ENCODE measurements at places on chromosomes 5 and 9.

GRCh38 chr5:155768332-155768731, 558.6 kb upstream of the SGCD start:
- peak; percentile 30 for DNase-seq

- DNase-seq = no peak
Measured at GRCh38 chr9:17031546-17031945, 103.3 kb upstream of the CNTLN start.

- DNase-seq = no peak
Measured at GRCh38 chr5:58998544-58998943, 415.7 kb downstream of the RAB3C start.

DNA sequence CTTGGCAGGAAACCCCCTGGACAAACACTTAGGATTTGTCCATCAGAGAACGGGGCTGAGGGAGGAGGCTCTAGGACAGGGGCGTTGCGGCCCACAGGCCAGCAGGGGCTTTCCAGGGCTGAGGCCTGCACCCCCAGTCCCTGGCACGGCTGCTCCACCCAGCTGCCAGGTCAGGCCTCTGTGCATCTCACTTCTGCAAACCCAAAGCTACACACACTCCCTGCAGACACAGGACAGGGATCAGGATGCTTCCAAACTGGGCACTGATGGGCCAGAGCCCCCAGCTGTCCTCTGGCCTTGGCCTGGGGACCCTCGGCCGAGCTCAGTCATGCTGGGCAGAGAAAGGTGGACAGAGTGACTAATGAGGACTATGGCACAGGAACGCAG, 106.2 kb upstream of the SARDH start:
- DNase-seq = no peak

DNA sequence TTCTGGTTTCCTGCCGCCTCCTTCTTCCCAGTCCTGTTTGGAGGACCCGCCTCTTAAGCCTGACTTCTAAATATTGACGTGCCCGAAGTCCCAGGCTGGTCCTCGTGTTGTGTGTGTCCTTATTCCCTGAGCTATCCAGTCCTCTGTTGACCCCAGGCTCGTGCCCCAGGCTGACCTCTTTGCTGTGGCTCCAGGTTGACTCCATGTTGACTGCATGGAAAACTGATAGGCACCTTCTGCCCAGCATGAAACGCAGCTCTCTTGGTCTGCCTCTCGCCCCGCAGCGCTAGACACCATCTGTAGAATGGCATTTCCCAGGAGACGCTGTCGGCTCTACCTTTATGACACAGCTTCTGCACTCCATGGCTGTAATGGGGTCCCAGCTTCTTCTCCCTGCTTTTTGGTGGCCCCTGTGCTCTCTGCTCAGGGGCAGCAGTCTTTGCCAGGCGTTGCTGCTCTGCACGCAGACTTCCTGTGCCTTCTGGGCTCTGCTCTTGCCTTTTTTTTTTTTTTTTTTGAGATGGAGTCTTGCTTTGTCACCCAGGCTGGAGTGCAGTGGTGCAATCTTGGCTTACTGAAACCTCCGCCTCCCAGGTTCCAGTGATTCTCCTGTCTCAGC, 28.4 kb downstream of the EHMT1 start:
- DNase-seq = no peak

DNA sequence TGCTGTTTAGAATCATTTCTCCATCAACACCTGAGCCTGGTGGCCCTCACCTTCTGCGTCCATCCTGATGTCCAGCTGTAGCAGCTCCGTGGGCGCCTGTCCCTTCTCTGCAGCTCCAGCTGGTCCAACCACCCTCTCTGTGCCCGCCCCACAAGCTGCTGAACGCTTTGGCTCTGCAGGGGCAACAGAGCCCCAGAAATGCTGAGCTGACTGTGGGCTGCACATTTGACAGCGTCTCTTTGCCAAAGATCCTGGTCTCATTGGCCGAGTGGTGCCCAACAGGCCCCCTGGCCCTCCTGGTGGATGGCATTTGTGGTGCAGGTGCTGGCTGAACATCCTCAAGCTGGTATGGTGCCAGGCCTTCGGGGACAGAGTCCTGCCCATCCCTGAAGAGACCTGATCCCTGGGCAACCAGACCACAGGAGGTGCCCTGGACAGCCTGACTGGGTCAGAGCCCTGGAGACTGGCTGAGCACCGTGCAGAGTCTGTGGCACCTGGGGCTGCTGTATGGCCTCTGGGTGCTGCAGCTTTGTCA, 25.3 kb upstream of the CEP72 start:
- no peak for DNase-seq

GRCh38 chr9:93058355-93059010, at the start of gene SUSD3:
SUSD3 (plus strand) TSS chr9:93058701; CDS start chr9:93058743, 42 bp downstream.
- DNase-seq = peak; percentile 52

- no peak for DNase-seq
Measured at GRCh38 chr5:115813719-115814118, 2.7 kb downstream of the CDO1 start.

DNA sequence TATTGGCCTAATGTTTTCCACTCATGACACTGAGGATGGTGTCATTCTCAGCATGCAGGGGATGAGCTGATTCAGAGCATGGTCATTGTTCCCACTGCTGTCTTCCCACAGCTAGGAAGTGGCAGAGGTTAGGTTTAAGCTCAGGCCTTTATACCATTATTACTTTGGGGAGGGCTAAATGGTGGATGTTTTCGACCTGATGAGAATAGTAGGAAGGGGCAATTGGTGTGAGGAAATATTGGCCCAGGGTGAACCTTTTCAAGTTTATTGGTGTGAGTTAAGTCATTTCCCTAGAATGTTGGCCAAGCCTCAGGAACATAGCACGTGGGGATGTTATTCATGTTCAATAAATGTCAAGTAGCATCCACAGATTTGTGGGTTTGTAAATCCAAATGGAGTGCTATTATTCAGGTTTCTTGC, 59.6 kb downstream of the ARHGAP26 start:
- DNase-seq = no peak

- no peak for DNase-seq
Measured at GRCh38 chr5:124996764-124997077, 250.3 kb upstream of the ZNF608 start.

GRCh38 chr5:172373680-172374079, 80.6 kb downstream of the SH3PXD2B start:
- DNase-seq = no peak

DNA sequence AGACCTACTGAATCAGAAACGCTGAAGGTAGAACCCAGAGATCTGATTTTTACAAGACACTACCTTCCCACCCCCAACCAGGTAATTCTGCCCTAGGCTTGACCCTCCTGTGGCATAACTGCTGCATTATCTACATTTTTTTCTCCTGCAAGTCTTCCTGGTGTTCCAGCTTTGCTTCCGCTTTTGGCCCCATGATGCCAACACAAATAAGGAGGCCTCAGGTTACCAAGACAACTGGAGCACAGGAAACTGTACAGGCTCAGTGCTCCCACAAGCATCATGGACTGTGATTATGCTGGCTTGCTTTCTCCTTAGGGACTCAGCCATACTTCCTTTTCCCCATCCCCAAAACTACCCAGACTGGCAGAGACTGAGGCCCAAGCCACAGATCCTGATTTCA, 6.6 kb upstream of the MSMP start:
- no peak for DNase-seq

DNA sequence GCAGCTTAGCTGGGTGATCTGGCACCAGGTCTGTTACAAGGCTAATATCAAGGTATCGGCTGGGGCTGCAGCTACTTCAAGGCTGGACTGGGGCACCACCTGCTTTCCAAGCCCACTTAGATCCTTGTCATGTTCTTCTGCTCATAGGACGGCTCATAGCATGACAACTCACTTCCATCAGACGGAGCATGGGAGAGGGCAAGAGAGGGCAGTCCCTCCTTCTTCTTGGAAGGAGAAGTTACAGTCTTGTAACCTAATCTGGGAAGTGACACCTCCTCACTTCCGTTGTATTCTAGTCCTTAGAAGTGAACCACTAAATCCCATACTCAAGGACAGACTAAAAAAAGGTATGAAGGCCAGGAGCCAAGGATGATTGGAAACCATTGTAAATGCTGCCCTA, 258.2 kb downstream of the MAST4 start:
- DNase-seq = no peak

DNA sequence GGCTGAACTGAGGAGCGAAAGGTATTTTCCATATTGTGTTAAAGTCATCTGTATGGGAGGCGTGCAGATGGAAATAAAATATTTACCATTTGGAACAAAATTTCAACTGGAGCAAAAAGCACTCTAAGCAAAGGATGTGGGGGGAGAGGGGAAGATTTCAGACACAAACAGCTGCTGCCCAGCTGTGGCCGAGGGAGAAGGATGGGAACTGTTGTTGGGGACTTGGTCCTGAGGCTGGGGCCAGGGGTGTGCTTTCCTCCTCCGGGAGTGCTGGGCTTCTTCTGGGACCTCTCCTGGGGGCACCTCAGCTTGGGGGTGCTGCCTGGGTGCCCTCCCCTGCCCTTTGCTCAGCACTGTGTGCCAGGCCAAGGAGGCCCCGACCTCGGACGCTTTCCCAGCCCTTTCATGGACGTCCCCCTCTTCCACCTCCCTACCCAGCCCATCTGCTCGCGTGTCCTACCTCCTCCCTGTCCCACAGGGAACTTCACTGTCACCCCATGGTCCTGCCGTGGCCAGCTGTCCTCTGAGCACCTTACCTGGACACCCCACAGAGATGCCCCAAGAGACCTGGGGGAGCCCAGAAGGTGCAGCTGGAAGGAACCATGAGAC, 101.9 kb upstream of the COL5A1 start:
- DNase-seq = no peak

GRCh38 chr9:14148501-14149103, 165.3 kb downstream of the NFIB start:
- DNase-seq = no peak

DNA sequence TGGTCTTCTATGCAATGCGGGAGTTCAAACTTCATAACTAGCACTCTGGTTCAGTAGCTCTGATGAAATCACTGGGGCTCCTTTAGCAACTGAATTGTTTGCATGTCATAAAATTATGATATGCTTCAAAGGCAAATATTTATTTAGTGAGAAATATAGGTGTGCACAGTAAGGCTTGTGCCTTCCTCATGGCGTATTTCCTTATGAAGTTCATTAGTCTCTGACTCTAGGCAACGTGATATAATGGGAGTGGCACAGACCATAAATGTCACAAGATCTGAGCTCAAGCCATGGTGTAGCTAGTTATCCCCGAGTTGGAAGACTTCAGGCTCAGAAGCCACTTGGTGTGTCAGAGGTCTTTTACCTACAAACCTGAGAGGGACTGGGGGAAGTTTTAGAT, 35.5 kb downstream of the PIP5K1B start:
- no peak for DNase-seq

- no peak for DNase-seq
Measured at GRCh38 chr9:124799274-124800006, 22.5 kb downstream of the OLFML2A start.

DNA sequence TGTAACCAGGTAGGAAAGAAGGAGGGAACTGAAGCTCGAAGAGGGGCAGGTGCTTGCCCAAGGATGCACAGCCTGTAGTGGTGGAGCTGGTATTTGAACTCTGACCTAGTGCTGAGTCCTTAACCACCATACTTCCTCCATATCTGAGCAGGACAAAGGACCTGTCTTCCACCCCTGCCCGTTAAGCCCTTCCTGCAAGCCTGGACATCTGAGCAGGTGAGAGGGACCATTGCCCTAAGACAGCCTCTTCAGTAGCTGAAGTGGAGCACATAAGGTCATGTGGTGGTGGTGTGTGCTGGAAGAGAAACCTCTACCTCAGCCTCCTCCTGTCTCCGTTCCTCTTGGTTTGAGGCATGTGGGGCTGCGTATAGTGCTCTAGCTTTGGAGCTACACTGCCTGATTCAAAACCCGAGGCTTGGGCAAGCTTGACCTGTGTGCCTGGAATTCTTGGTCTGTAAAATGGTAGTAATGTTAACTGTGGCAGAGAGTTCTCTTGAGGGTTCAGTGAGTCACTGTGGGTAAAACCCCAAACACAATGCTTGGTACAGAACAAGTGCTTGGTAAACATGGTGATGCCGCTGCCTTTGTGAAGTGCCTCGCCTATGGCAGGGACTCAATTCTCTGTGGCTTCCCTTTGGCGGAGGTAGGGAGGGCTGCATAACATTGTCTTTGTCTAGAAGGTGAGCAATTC, 7.4 kb downstream of the GALNT10 start:
- DNase-seq = peak; percentile 89

DNA sequence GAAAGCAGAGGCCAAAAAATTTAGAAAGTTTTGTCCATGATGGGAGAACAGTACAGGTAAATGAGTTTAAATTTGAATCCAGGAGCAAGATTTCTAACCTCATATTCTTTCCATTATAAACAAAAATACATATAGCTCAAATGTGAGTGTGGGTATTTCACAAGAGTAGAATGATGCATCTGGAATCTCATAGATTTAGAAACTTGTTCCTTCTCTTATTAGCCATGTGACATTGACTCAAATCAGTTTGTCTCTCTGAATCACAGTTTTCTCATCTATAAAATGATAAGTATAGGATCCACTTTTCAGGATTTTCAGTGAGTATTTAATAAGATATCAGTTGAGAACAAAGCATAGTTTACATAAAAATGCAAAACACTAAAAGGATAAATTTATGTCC, 436.3 kb upstream of the PAPPA start:
- no peak for DNase-seq

DNA sequence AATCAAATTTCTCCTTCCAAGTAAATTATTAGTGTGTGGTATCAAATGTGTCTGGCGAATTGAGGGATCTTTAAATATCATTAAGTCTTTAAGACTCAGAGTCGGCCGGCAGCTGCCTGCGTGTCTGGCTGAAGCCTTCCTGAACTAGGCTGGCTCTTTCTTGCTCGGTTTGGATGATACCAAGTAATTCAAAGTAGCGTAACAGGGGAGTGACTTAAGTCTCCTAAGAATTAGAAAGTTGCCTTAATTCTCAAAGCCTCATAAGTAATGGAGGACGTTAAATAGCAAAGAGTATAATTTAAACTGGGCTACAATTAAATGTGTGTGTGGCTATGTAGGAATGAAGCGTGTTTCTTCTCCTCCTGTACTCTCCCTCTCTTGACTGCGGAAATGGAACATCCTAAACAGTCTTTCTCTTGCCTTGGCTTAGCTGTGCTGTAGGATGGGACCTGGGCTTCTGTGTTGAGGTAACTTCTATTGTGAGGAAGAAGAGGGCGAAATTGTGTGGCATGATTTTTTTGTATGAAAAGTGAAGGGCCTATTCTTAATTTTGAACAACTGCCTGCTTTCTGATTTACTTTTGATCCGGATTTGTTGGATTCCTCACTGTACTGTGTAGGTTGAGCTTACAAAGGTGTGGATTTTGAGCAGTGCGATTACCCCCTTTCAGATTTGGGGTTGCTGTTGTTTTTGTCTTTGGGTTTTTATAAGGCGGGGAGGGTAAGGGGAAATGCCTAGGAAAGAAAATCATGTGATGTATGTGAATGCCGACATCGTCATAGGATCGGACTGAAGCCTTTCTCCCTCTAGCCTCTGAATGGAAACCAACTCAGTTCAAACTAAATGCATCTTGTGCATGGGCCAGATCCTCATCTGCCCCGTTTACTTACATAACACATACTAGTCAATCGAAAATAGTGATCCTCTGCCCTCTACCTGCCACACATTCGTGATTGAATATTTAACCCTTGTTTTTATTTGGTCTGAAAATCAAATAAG, 29.9 kb downstream of the CPEB4 start:
- DNase-seq = peak; percentile 82

GRCh38 chr5:143309661-143310431, 93.6 kb downstream of the NR3C1 start:
- DNase-seq = no peak

Measured in CD4-positive, alpha-beta T cell treated with Interleukin-4 for 4 hours (primary cell).